ENCODE measurements at places on chromosomes 1 and 21.
A peak's percentile ranks its signal among the peaks of the same experiment; 100 is the strongest.

DNA sequence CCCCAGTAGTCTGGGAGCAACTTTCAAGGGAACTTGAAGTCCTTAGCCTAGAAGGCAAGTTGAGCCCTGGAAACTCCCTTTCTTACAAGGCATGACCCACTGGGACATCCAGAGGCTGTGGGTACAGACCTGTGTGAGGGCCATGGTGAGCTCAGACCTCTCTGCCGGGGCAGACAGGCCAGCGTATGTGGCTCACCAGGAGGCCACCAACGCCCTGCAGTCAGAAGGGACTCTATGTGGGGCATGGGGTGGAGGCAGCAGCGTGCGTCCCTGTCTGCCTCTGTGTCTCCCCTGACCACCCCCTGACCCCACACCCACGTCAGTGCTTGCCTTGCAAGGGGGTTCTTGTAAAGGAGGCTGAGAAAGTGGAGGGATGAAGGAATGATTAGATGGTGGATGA lies 10.8 kb downstream of the COQ8A start:
- no peak for ATAC-seq

- peak; percentile 15 for ATAC-seq
These were observed 446 bp upstream of the DEPDC1 start for GRCh38 chr1:68497358-68497698.

DNA sequence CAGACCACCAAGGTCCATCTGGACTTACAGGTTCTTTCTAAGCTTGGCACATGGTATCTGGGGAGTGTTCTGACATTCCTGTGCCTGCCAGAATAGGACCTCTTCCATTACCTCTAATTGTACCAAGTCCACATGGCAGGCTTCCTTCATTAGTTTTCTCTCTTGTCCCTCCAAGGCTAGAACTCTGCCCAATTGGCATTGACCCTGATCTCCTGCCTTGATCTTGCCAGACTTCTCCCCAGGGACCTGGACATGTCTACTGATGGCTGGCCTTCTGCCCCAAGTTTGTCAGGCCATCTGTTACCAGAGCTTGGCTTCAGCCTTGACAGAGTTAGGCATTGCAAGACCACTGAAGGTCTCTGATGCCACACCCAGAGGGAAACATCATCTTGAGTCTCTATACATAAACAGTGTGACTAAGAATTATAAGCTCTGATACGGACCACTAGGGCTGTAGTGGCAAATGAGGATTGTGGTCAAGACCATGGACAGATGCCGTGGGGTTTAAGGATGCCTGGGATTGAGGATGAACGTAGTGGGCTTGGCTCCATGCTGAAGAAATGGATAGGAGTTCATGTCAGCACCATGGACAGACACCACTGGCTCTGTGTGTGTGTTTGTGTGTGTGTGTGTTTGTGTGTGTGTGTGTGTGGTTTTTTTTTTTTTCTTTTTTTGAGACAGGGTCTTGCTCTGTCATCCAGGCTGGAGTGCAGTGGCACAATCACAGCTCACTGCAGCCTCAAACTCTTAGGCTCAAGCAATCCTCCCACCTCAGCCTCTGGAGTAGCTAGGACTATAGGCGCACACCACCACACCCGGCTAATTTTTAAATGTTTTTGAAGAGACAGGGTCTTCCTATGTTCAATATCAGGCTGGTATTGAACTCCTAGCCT lies 19.5 kb upstream of the PSMB2 start:
- peak; percentile 53 for ATAC-seq

GRCh38 chr1:43971336-43971980 lies 1.6 kb downstream of the DPH2 start:
- ATAC-seq = no peak

GRCh38 chr1:235657269-235657668 lies 7.7 kb upstream of the GNG4 start:
- no peak for ATAC-seq

GRCh38 chr1:177973585-177973984 lies 3.7 kb upstream of the SEC16B start:
- no peak for ATAC-seq

GRCh38 chr1:230913496-230913895 lies 45.2 kb upstream of the C1orf198 start:
- no peak for ATAC-seq

DNA sequence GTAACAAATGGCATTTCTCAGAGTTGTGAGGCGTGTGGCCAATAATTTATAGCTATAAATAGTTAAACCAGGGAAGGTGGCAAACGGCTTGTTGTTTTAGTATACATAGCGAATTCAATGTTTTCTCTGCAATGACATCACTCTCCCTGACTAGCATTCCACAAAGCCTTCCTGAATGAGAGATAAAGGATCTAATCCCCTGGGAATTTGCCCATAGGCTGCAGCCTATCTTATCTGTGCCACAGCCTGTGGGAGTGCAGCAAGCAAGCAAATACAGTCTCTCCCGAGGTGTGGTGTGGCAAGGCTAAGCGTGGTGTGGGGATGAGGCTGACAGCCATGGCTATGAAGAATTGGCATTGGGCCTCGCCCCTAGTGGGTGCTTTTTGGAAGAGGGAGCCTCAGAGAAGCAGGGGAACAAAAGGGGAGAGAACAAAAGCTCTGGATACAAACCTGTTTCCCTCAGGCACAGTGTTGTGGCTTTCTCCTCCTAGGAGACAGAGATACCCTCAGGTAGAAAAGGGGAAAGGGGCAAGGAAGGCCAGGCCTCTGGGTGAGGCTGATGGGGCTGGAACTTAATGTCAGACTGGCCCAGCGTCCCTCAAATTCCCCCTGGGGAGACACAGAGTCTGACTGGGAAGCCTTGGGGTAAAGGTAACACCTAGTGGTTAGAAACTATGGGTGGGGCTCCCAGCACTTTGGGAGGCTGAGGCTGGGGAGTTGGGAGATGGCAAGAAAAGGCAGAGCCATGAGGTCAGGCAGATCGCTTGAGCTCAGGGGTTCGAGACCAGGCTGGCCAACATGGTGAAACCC lies 8.9 kb downstream of the TAGLN2 start:
- ATAC-seq = peak; percentile 74

- peak; percentile 77 for ATAC-seq
These were observed 111.6 kb upstream of the ERRFI1 start for GRCh38 chr1:8137481-8138244.

DNA sequence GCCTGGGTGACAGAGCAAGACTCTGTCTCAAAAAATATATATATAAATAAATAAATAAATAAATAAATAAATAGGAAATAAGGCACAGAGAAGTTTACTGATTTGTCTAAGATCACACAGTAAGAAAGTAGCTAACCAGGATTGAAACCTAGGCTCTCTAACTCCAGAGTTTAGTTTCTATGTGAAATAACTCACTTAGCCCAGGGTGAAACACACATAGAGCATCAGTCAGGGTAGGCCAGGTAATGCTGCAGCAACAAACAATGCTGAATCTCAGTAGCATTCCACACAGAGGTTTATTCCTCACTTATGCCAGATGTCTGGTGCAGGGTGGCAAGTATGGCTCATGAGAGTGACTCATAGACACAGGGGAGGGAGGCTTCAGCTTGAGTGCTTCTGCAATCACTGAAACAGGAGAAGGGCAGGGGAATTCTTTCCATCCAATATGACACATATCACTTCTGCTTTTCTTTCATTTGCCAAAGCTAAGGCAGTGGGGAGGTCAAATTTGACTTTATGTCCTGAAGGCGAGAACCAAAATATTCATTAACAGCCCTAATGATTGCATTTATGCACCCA lies 37.1 kb upstream of the KANK4 start:
- peak; percentile 82 for ATAC-seq

DNA sequence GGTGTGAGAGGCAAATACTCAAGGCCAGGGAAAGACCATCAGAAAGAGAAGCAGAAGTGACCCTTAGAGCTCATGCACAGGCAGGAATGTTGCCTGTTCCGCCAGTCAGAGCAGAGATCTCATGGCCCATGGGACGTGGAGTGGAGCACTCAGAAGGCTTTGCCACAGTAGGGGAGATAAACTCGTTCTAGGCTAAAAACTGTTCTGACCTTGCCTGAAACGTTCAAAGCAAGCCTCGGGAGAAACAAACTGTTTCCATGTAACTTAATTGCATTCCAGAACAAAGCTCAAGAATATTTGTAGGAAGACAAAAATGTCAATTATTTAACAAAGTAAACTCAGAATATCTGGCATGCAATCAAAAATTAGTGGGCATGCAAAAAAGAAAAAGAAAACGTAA lies 20.7 kb upstream of the SLC19A1 start:
- no peak for ATAC-seq

GRCh38 chr1:9910076-9910422 lies at the start of gene CTNNBIP1:
Gene CTNNBIP1 (minus strand): TSS chr1:9910269. CDS start chr1:9872064, 38,205 bp downstream.
- peak; percentile 68 for ATAC-seq

DNA sequence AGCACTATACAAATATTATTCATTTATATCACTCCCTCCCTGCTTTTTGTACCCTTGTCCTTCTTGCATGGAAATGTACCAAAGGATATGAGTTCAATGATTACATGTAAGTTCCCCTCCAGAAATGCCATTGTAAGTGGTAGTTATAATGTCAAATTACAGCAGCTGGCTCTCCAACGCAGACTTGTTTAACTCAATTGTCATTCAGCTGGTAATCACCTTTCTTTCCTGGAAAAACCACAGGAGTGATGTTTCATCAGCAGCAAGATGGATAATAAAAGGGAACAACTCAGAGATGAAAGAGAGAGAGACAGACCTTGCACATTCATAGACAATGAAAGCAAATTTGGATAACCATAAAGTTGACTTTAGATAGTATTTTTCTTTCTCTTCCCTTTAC lies 578.6 kb upstream of the PBX1 start:
- no peak for ATAC-seq

DNA sequence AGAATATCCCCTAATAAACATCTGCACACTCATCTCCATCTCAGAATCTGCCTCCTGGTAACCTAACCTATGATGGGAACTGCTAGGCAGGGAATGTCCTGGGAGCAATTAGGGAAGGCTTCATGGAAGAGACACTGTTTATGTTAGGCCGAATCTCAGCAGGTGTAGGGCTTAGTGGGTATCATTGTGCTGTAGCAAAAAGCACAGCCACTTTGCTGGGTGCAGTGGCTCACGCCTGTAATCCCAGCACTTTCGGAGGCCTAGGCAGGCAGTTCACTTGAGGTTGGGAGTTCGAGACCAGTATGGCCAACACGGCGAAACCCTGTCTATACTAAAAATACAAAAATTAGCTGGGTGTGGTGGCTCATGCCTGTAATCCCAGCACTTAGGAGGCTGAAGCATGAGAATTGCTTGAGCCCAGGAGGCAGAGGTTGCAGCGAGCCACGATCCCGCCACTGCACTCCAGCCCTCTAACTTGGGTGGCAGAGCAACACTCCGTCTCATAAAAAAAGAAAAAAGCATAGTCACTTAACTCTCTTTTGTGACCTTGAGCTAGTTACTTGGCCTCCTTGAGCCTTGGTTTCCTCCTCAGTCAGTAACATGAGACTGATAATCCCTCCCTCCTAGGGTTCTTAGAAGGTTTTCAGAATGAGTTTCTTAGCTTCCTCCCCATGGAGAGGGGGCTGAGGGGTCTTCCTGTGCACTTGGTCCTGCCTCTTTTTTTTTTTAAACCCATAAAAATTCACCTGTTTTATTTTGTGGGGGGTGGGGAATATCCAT lies 3.5 kb downstream of the RAB42 start:
- ATAC-seq = no peak

- no peak for ATAC-seq
These were observed 122.0 kb downstream of the PEX14 start for GRCh38 chr1:10596780-10597179.

GRCh38 chr1:116470671-116471070 lies 97.6 kb downstream of the ATP1A1 start:
- ATAC-seq = no peak

- no peak for ATAC-seq
These were observed 7.5 kb upstream of the PROK1 start for GRCh38 chr1:110443451-110443850.

- peak; percentile 90 for ATAC-seq
These were observed 73.2 kb upstream of the CNIH3 start for GRCh38 chr1:224542783-224543440.

DNA sequence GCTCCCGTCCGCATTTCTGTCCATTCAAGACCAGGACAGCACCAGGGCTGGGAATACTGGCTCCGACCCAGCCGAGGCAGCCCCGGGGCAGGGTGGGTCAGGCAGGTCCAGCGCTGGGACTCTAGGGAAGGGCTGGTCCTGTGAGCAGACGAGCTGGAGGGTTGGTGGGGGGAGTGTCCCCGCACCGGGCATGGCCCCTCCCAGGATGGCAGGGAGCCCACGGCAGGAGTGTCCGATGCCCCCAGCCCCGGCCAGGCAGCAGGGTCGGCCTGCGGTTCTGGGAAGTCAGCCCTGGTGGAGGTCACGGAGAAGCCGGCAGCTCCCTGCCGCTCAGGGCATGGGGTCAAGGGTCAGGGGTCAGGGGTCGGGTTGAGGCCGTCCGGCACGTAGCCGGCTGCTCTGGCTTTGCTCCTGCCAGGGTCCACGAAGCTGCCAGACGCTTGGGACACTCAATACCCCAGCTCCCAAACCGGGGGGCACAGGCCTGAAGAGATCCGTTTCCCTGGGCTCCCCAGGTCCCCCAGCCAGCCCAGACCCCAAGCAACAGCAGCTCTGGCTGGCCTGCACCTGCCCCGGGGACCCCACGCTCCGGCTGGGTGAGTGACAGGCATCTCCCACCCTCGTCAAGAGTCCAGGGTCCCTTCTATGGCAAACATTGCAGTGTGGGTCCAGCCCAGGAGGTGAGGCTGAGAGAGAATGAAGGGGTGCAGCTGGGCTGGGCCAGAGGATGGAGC lies 6.7 kb downstream of the C1QTNF12 start:
- peak; percentile 2 for ATAC-seq

Data from SK-N-SH treated with all-trans-retinoic acid at 6 μM for 48 hours (cell line).